ENCODE measurements at places on chromosomes 4 and X.

DNA sequence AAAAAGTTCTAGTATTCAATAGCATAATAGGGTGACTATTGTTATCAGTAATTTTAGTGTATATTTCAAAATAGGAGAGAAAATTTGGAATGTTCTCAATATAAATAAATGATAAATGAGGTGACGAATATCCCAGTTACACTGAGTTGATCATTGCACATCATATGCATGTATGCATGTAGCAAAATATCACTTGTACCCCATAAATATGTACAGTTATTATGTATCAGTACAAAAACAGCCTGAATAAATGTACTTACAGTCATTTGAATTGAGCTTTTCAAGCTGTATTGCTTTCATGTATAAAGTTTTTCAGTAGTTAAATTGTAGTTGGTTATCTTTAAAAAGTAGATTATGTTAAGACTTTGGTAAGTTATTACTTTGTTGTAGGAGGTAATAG, 12.6 kb downstream of the CISD2 start:
- no peak for DNase-seq

- no peak for DNase-seq
Measured at GRCh38 chr4:3386526-3386925, 55.2 kb upstream of the HGFAC start.

DNA sequence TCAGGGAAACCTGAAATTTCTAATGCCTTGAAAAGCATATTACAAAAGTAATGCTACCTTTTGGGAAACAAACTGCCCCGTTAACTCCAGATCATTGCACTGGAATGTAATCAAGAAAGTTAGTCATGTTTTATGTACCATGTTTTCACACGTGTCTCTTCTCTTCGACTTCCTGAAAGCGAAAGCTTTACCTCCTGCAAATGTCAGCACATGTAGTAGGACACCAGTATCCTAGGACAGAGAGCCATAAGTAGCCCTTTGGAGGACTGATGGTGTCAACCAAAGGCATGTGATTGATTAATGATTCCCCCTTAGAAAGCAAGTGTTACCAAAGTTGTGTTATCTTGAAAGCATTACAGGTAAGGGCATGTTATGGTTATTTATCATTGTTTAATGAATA, 8.8 kb upstream of the MND1 start:
- DNase-seq: no peak

GRCh38 chr4:89468602-89469001, 161.0 kb upstream of the GPRIN3 start:
- no peak for DNase-seq

DNA sequence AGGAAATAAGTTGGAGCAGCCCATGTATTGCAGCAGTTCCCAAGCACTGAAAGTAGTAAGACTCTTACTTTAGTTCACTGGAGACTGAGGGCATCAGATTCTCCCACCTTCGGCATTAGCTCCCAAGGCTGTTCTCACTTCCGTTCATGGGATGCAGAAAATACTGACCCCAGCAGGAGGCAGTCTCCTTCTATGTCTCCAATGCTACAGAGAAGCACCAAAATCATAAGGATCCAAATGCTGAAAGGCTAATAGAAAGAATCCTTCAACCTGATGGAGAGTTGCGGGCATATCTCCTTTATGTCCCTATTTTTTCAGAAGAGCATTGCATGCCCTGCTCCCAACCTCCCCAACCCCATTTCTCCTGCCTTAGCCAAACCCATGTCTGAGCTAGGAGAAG, 32.4 kb downstream of the ADH7 start:
- no peak for DNase-seq

DNA sequence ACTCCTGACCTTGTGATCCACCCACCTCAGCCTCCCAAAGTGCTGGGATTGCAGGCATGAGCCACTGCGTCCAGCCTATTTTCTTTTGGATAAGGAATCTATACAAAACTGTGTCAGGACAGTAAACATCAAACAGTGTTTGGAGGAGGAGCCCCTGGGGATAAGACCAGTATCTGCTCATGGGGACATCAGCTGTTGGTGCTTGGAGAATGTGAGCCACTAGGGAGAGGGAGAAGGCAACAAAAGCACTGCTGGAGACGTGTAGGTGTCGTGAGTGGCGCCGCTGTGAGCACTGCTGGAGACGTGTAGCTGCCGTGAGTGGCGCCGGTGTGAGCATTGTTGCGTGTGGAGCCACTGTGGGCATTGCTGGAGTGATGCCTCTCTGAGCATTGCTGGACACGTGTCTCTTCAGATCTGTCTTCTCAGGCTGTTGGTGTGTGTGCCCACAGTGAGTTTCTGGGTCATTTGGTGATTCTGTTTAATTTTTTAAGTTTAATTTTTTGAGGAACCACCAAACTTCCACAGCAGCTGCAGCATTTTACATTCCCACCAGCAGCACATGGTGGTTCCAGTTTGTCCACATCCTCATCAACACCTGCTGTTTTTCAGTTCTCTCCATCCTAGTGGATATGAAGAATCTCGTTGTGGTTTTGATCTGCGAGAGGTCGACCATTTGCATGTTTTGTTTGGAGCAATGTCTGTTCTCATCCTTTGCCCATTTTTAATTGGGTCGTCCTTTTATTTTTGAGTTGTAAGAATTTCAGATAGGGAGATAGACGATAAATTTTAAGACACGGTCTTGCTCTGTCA, 19.0 kb downstream of the DGKQ start:
- no peak for DNase-seq

GRCh38 chrX:21905313-21905712, 35.2 kb upstream of the SMS start:
- no peak for DNase-seq

DNA sequence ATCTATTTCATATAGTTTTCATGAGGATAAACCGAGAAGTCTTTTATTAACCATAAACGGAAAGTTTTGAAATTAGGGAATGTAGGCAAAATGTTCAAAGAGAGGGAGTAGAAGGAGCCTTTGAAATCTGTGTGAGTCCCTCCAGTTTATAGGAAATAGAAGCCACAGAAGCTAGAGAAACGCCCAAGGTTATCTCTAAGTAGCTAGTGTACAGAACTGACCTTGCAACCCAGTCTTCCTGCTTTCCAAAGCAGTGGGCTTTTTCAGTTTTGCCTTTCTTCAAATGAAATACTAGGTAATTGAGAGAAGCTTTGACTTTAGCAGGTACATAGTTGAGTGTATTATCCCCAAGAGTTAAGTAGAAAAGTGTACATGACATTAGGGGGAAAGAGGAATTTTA, 39.4 kb downstream of the STIM2 start:
- DNase-seq: no peak

- no peak for DNase-seq
Measured at GRCh38 chr4:149952101-149952500, 126.1 kb upstream of the DCLK2 start.

DNA sequence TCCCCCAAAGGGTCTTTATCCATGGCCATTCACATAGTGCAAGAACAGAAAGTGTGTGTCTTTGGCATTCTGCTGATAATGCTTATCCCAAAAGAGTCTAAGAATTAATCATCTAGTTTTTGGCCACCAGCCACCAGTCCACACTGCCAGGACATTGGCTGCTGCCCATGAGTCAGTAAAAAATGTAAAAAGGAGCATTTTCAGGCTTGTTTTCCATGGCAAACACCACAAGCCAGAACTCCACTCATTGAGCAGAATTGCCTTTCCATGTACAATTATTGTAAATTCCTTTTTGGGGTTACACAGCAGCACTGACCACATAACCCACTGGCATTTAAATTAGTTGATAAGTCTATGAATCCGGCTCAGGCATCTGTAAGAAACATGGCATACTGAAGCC, 89.2 kb upstream of the PRDX4 start:
- DNase-seq: no peak

- DNase-seq: no peak
Measured at GRCh38 chr4:13521047-13521446, 23.3 kb downstream of the NKX3-2 start.

DNA sequence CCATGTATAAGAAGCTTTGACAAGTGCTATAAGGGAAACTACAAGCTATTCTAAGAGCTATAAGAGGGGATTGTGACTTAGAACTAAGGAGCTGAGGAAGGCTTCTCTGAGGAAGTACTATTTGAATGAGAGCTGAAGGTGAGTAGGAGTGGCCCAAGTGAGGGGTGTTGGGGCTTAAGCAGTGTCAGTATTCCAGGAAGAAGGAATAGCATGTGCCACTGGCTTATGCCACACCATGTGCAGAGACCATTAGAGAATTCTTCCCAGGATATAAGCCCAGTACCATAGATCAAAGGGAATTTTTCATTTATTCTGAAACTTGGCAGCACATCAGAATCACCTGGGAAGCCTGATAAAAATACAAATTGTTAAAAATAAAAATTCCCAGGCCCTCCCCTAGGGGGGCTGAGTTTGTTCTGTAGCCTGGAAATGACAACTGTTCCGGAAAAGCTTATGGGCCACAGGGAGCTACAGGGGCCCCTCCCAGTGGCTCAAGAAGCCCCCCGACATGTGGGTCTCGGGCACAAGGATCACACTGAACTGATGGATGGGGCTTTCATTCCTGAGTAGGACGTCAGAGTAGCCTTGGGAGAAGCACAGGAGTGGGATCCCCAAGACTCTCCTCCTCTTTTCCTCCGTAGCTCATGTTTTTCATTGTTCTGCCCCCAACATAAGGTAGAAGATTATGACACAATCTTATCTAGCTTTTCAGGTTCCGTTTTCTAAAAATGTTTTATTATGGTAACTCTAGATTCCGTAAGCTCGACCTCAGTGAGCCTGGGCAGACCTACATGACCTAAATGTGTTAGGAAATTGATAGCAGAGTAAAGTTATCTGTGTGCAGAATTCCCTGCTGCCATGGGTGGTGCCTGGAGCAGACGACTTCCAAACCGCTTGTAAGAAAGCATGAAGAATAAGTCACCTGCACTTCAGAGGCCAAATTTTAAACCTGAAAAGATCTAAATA, 119.3 kb downstream of the AFF1 start:
- DNase-seq: no peak

GRCh38 chr4:76836860-76837562, 60.9 kb downstream of the SOWAHB start:
- no peak for DNase-seq

DNA sequence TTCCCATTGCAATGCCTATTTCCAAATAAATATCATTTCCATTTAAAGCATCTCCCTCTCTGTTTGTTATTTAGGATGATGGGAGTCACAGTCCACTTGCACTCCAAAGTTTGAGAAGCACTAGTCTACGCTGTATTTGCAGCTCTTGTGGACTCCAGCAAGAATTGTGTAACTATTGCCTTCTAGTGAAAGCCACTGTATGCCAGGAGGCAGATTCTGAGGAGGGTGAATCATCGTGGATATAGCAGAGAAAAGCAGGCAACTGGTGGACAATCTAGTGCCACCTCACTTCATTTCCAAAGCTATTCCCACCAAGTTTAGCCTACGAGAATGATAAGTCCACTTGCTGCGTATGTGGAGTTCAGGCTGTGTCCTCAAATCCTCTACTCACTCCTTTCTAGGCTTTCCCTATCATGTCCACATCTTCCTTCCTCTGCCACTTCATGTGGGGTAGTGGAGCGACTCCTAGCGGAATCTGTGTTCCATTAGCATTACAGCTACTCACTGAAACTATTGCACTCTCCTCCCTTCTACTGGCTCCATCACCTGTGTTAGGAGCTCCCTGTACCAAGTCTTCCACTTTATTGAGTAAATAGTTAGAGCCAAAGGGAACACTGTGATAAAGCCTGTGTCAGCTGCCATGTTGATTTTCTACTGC, 501.8 kb upstream of the GALNT7 start:
- no peak for DNase-seq

GRCh38 chrX:111886678-111887077, 10.7 kb downstream of the TRPC5OS start:
- no peak for DNase-seq

GRCh38 chr4:98300706-98301105, 39.5 kb downstream of the RAP1GDS1 start:
- no peak for DNase-seq

- DNase-seq: no peak
Measured at GRCh38 chrX:37800717-37801116, 20.9 kb downstream of the CYBB start.

- no peak for DNase-seq
Measured at GRCh38 chrX:123993904-123994635, 32.6 kb downstream of the STAG2 start.

DNA sequence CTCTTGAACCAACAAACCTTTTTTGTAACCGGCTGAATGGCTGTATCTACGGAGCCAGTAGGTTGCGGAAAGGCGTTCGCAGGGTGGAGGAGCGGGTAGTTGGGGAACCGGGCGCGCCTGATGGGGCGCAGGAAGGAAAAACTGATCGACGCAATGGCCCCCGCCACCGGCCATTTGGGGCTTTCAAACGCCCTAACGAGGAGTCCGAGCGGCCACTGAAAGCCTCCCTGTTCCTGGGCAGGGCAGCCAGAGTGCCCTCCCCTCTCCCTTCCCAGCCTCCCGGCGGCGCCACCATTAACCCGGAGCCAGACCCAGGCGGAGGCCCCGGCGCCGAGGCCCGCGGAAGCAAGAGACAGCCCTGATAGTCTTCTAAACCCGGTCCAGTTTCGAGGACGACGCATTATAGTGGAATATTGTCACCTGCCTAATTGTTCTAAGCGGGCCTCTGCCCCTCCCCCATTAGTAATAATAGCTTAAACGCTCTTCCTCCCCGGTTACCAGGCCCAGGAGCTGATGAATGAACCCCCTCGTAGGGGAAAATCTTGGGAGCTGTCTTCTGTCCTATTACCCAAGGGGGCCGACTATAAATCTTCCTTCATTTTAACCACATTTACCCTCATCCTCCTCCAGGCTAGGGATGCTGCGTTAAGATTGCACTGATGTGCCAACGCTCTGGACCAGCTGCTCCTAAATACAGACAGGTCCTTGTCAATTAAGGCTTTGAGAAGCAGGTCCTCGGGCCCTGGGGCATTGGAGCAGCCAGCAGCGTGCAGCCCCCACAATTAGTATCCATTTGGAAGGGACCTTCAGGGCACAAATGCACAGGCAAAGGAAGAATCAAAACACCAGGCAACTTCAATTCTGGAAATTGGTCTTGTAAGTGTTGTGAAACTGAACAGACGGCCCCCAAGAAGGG, 61.6 kb upstream of the TMEM33 start:
- DNase-seq: no peak

- DNase-seq: no peak
Measured at GRCh38 chr4:3025881-3026280, 48.5 kb downstream of the HTT-AS start.

DNA sequence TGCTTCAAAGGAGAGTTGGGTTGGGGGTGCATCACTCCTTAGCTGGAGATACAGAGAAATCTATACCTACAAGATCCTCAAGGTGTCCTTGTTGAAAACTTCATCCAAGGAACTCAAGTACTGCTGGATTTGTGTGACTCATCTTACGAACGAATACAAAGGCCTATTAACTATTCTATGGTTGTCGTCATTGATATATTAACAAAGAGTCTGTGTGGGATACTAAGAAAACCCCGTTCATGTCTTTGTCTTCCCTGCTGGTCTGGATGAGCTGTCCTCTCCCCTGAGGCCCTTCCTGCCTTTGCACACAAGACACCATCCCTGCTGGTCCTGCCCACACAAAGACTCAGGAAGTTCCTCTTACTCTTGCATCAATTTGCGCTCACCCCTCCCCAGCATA, 54.9 kb upstream of the IRF2 start:
- DNase-seq: no peak

- no peak for DNase-seq
Measured at GRCh38 chr4:122705009-122705408, 27.5 kb upstream of the BBS12 start.

Data from osteocyte (in vitro differentiated cells).